Stimulated activated CD8-positive, alpha-beta memory T cell treated with anti-CD3 and anti-CD28 coated beads, Interleukin-15, amount 100 ng/mL, for 48 hours (primary cell): ENCODE measurements at places on chromosomes 4 and X.

- DNase-seq, result no peak
These were observed 67.4 kb downstream of the ZNF182 start for GRCh38 chrX:47936224-47936939.

GRCh38 chr4:164871673-164872072 lies 5.3 kb upstream of the APELA start:
- no peak for DNase-seq

DNA sequence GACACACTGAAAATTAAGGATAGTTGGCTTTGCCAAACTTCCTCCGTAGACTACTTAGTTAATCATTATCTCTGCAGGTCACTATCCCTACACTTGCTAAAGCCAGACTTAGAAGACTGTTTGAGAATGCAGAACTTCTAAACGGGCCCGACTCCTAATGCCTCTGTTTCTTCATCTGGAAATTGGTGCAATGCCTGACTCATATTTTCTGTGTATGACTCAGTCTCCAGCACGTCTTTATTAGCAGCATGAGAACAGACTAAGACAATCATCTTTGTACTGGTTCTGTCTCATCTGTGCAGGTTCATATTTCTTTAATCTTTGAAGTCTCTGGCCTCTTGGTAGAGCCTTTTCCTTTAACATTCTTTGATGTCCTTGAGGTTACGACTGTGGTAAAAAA lies 411.9 kb upstream of the ACTRT1 start:
- no peak for DNase-seq

DNA sequence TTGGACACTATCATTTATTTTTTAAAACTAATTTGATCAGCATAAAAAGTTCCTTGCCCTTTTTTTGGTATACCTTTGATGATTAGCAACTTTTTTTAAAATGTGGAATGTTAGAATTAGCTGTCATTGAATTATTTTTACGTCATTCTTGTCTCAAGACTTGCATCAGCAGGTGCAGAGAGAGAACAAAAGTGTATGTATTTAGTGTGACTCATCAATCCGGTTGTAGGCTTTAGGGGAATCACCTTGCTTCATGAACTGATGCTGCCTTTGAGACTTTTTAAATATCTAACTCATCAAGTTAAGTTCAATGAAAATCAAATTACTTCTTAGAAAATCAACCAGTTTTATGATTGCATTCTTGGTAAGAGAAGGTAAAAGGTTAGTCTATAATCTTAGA lies 125.1 kb downstream of the ARX start:
- no peak for DNase-seq

- no peak for DNase-seq
These were observed 5.0 kb downstream of the MAGEA12 start for GRCh38 chrX:152738560-152738959.

DNA sequence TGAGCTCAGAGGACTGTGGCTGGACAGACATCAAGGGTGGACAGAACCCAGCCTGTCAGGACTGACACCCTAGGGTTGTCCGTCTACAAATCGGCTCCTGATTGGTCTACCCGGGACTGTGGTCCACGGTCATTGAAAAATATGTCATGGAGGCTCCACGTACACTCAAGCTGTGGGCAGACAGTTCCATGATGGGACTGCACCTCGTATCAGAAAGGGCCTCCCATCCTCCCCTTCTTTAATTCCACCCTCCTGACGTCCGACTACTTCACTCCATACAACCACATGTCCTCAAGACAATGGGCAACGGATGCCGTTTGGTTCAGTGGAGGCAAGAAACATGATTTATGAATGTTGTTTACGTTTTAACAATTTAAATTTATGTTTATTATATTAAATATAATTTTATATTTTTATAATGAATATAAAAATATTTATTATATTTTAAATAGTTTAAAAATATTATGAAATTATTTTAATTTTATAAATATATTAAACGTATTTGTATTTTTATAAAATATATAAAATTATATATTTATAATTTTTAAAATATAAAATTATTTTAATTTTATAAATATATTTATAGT lies 58.0 kb upstream of the SHOX start:
- no peak for DNase-seq

GRCh38 chr4:159104694-159105414 lies 2.0 kb downstream of the RAPGEF2 start:
- DNase-seq, result no peak

- DNase-seq, result no peak
These were observed 339.8 kb downstream of the PAPSS1 start for GRCh38 chr4:107380190-107380589.

DNA sequence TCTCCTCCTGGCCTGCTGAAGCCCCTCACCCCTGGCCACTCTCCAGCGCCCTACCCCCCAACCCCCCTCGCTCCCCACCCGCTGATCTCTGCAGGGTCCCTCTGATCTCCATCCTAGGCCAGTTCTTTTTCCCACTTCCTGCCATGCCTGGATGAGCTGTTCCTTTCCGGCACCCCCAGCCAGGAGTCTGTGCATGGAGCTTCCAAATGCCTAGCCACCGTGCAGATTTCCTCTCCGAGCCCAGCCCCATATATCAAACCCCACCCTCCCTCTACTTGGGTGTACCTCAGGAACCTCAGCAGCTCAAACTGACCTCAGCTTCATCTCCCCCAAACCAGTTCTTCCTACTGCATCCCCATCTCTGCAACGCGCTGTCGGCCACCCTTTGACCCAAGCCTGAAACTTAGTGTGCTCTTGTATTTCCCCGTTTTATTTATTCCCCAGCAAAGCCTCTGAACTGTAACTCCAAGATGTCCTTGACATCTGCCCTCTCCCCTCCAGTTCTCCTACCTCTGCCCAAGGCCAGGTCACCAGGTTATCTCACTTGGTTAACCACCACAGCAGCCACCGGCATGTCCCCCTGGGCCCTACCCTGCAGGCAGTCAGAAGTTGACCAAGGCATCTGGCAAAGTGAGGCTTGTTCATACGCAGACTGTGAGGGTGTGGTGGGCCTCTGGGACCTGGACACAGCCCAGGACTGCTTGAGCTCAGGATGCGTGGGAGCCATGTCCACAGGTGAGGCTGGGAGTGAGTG lies 194.9 kb upstream of the PSAPL1 start:
- no peak for DNase-seq

- no peak for DNase-seq
These were observed 144.3 kb upstream of the KLF3 start for GRCh38 chr4:38519666-38520065.

DNA sequence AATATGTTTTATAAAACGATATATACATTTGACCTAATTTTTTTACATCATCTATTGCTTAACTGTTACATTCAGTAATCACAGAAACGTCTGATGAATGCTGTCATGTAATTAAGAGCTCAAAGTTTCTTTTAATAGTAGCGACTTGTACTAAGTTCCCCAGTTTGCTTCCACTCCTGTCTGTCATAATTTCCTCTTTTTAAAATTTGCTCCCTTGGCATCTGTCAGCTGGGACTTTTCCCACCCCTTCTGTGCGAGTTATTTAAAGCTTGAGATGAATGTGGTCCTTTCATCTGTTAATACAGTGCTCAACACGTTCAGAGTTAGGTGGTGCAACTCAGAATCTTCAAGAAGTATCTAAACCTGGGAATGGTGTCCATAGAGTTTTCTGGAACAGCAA lies 1.2 kb downstream of the RAP1GDS1 start:
- no peak for DNase-seq

DNA sequence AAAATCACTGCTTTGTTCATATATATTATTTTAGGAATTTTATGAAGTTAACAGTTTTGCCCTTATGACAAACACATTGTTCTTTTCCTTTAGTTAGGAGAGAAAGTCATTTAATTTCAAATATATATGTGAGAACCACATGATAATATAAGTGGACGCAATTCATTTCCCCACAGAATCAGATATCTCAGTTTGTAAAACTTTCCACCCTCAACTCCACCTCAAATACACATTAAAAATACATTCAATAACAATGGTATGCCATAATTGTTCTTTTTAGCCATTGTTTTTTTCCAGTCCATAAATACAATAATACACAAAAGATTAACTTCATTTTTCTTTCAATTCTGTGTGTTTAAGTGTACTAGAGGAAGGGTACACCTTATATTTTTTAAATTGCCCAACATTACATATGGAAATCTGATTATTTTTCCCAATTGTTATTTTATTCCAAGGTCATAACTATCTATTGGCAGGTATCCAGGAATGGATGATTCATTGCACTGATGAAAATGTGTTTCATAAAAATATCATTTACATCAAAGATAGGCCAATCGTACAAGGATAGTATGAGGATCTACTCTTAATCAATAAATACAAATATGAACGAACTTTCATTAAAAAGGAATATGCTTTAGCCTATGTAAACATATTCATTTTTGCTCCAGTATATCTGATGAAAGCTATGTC lies 125.0 kb downstream of the PPP3CA start:
- no peak for DNase-seq

- no peak for DNase-seq
These were observed 60.7 kb upstream of the DHRSX start for GRCh38 chrX:2561456-2561855.

GRCh38 chr4:179048839-179049453 lies 1606.7 kb upstream of the AGA start:
- no peak for DNase-seq

GRCh38 chr4:78706302-78706701 lies 69.8 kb upstream of the BMP2K start:
- no peak for DNase-seq

DNA sequence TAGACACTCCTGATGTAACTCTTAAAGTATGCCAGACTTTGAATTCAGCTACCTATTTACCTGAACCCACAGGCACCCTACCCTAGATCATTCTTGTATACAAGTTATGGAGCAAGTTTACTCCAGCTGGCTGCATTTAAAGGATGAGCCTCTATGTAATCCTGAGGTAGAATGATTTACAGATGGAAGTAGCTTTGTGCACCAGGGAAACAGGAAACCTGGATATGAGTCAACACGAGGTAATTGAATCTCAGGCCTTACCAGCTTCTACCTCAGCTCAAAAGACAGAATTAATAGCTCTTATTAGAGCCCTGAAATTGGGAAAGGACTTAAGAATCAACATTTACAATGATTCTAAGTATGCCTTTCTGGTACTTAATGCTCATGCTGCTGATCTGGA lies 119.8 kb downstream of the AGTR2 start:
- DNase-seq, result no peak

DNA sequence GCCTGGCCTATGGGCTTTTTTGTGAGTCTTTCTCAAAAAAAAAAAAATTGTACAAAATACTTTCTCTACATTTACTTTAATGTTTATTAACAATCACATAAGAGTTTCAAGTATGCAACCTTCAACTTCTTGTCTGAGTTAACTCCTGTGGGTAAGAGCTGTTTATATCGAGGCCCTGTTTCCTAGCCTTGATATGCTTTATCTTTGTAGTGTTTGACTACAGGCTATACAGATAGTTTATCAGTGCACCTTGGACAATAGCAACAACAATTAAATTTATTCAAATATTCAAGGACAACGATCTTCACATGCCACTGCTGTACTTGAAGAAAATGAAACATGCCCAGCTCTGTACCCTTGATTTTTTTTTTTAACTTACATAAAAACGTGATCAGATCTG lies 178.4 kb downstream of the ARHGAP10 start:
- no peak for DNase-seq

GRCh38 chrX:7950865-7951264 lies 23.7 kb upstream of the PNPLA4 start:
- DNase-seq, result no peak

DNA sequence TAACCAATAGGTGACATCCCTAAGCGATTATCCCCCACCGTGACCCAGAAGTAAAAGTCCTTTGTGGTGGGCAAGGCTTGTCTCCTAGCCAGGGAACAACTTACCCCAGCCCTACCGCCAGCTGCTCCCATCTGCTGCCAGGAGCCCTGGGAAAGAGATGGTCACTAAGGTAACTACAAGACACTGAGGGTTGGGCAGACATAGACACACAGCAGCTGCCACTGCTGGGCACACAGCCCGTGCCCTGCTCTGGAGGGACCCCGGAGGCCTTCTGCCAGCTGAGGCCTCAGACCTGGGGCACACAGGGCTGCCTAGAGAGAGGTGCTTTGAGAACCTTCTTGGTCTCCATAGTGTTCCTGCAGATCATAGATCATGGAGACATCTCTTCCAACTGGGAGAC lies 53.0 kb upstream of the PROM1 start:
- no peak for DNase-seq

DNA sequence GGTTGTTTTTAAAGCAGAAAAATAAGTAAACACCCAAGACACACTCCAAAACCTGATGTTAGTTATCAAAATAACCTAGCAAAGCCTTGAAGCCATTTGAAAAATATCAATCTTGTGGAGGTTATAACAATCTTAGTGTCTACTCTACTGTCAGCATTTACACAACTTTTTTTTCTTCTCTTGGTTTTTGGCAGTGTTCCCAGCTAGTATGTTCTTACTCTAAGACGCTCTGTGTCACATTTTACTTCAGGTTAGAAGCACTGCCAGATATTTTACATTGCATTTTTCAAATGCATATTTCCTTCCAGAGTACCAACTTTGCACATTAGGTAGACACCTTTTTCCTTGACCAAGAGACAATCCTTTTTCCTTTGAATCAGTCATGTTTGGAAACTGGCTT lies 114.0 kb upstream of the INPP4B start:
- DNase-seq, result no peak

GRCh38 chrX:120244395-120244734 lies 6.2 kb upstream of the ZBTB33 start:
- DNase-seq, result no peak

- no peak for DNase-seq
These were observed 52.3 kb downstream of the C4orf51 start for GRCh38 chr4:145732001-145732815.

DNA sequence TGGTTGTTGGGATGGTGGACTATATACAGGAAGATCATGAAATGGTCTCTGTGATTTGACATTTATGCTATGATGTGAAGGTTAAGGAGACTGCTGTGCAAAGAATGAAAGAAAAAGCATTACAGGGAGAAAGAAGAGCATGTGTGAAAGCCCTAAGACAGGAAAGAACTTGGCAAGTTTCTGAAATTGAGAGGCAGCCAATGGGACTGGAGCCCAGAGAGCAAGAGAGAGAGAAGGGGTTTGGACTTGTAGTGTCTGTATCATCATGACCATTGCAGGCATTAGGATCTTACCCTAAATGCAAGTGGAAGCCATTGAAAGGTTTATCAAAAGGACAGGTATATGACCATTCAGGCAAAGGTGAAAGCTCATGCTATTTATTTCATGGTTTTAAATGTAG lies 147.1 kb downstream of the NAA11 start:
- no peak for DNase-seq

DNA sequence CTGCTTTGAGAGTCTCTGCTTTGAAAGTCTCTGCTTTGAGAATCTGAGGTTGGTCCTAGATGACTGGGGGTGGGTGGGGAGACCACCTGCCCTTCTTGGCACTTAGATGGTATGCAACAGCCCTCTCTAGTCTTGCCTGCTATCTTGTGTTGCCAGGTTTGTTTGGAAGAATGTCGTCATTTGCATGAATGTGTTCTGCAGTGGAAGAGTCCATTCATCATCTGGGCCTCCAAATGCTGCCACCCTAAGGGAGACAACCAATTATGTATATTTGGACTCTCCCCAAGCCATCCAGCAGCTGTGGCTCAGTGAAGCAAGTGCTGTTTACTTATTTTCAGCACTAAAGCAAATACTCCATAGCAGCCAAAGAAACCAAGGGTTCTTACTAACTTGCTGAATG lies 44.6 kb upstream of the TRPC5OS start:
- DNase-seq, result no peak
